Diencephalon (tissue), 1 donor: ENCODE measurements at places on chromosomes 11 and 22. TPM values are rescaled to one million over a fixed set of nuclear protein-coding genes. Genes with fewer than 3 reads are reported as not detected.

The PRRG4 gene
- 0.46 TPM for total RNA-seq

The MS4A15 gene
- total RNA-seq, result not detected

The CDHR5 gene
- 0.23 TPM for total RNA-seq

The GLB1L3 gene
- total RNA-seq, result 1.8 TPM

The OR51I1 gene
- total RNA-seq, result not detected
